ENCODE measurements at places on chromosomes 16 and 17.

DNA sequence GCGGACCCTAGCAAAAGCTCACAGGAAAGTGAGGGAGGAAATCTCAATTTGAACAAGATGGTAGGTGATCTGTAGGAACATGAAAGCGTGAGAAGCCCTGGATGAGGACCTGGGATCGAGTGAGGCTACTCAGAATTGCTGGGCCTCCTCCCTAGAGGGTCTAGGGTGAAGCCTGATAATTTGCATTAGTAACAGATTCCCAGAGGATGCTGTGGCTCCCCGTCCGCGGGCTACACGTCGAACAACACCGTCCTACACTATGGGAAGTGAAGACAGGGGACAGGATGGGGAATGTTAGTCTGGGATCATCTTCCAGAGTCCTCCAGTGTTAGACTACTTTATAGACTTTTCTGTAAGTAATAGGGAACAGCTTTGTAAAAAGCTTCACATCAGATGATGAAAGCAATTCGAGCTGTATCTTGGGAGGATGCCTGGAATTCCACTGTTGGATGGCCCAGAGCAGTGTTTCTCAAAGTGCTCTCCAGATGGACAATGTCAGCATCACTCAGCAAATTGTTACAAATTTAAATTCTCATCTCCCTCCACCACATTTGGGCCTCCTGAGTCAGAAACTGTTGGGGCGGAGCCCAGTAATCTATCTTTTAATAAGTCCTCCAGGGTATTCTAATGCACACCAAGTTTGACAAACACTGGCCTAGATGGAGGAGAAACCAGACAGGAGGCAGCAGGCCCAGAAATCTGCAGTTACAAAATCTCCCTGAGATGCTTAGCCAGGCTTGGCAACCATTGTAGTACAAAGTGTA lies 6.5 kb downstream of the FNDC8 start:
- H3K4me1 ChIP-seq: no peaks in the 10 kb centered on the region
- no peaks in the 10 kb centered on the region for H3K27me3 ChIP-seq
- no peak overlapping the region for H3K27ac ChIP-seq
- H3K36me3 ChIP-seq: peaks cover 21% of the 10 kb centered on the region

DNA sequence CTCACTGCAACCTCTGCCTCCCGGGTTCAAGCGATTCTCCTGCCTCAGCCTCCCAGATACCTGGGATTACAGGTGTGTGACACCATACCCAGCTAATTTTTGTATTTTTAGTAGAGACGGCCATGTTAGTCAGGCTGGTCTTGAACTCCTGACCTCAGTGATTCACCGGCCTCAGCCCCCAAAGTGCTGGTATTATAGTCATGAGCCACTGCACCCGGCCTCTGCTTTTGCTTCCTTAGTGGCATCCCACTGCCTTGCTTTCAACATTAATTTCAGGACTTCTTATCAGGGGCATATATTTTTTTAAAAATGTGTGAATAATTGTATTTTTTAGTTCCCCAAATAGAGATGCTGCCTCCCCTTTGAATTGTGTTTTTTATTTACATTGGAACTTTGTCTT lies 98.8 kb downstream of the SYCE1L start:
- no peaks in the 10 kb centered on the region for H3K27me3 ChIP-seq
- no peak overlapping the region for H3K27ac ChIP-seq
- no peak for DNase-seq
- H3K4me1 ChIP-seq: no peaks in the 10 kb centered on the region

- no peak overlapping the region for H3K27ac ChIP-seq
- H3K36me3 ChIP-seq: no peaks in the 10 kb centered on the region
- H3K4me1 ChIP-seq: peaks cover 19% of the 10 kb centered on the region
These were observed 59.4 kb downstream of the RTN4RL1 start for GRCh38 chr17:1965556-1966273.

DNA sequence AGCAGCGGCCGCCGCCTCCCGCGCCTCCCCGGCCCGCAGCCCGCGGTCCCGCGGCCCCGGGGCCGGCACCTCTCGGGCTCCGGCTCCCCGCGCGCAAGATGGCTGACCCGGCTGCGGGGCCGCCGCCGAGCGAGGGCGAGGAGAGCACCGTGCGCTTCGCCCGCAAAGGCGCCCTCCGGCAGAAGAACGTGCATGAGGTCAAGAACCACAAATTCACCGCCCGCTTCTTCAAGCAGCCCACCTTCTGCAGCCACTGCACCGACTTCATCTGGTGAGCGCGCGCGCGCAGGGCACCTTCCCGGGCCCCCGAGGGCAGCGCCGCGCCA lies 258 bp downstream of the PRKCB start:
- peak overlapping the region; percentile 28 for H3K4me3 ChIP-seq
- peaks cover 6% of the 10 kb centered on the region for H3K27me3 ChIP-seq
- H3K27ac ChIP-seq: no peak overlapping the region
- H3K4me1 ChIP-seq: peaks cover 2% of the 10 kb centered on the region

GRCh38 chr16:53955221-53955875 lies 251.4 kb downstream of the FTO start:
- DNase-seq: no peak
- no peaks in the 10 kb centered on the region for H3K27me3 ChIP-seq
- H3K27ac ChIP-seq: no peak overlapping the region
- no peak overlapping the region for H3K4me3 ChIP-seq
- H3K36me3 ChIP-seq: no peaks in the 10 kb centered on the region

- no peaks in the 10 kb centered on the region for H3K36me3 ChIP-seq
- no peak overlapping the region for H3K4me3 ChIP-seq
- no peak for DNase-seq
- no peaks in the 10 kb centered on the region for H3K4me1 ChIP-seq
- no peak overlapping the region for H3K27ac ChIP-seq
- no peaks in the 10 kb centered on the region for H3K27me3 ChIP-seq
These were observed 62.4 kb upstream of the AKTIP start for GRCh38 chr16:53565296-53565863.

DNA sequence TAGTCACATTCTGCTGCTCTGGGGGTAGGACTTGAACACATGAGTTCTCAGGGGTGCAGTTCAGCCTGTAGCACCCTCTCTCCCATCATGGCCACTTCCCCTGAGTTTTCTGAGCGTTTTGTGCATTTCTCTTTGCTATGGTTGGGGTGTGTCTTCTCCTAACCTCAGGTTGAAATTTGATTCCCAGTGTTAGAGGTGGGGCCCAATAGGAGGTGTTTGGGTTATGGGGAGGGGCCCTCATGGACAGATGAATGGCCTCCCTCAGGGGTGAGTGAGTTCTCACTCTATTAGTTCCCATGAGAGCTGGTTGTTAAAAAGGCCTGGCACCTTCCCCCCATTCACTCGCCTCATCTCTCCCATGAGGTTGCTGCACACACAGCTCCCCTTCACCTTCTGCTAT lies 101.1 kb downstream of the FOXL1 start:
- H3K27ac ChIP-seq: no peak overlapping the region
- no peaks in the 10 kb centered on the region for H3K27me3 ChIP-seq
- H3K36me3 ChIP-seq: no peaks in the 10 kb centered on the region
- no peaks in the 10 kb centered on the region for H3K4me1 ChIP-seq
- no peak overlapping the region for H3K4me3 ChIP-seq

Data from neuronal stem cell (in vitro differentiated cells).